Activated T-cell treated with anti-CD3 and anti-CD28 coated beads, Interleukin-2, amount 50 U/mL, for 1 hour (primary cell): ENCODE measurements at places on chromosomes 5 and 9.

GRCh38 chr9:19965336-19965735 is 176.5 kb upstream of the SLC24A2 start:
- no peak for DNase-seq

DNA sequence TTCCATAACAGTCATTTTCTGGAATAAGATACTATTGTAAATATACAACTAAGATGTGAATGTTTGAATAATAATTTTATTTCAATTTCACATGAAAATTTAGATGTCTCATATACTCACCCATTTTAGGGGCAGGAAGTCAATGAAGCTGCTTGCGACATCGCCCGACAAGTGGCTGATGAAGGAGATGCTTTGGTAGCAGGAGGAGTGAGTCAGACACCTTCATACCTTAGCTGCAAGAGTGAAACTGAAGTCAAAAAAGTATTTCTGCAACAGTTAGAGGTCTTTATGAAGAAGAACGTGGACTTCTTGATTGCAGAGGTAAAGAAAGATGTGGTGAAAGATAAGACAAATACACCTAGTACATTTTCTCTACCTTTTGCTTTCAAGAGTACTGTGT is 8.6 kb downstream of the BHMT start:
- DNase-seq = no peak

DNA sequence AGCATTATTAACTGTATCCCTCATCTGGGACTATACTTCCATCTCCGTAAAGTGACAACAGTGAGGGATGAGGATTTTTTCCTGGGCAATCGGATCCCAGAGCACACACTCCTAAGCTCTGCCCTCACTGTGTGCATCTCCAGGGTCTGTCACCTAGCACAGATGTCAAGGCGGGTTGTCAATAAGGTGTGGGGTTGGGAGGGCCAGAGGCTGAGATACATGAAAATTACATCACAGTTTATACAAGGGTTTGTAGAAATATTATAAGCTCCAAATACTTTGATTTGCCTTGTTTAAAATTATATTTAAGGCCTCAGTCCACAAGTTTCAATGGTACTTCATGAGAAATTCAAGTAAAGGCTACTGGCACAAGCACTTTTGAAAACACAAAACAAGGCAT is 4.5 kb downstream of the ADAMTS12 start:
- DNase-seq = no peak

DNA sequence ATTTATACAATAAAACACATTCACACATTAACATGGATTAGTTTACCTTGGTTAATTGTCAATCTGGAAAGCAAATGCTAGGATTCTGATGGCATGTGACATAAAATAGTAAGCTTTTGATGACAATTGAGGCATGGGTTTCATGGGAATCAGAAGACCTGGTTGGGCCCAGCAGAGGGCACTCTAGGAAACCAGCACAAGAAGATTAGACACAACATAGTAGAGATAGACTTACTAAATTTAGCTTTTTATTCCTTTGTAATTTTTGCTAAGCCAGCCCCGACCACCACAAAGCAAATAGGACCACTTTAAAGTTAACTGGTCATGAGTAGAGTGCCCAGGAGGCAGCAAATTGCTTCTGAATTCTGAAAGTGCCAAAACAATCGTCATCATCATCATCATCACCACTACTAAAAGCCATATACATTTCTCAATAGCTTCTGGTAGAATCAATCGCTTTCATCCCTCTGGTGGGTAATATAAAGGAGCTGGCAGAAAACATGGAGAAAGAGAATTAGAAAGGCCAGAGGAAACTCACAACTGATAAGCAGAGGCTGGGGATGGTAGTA is 163.2 kb downstream of the ARRDC3 start:
- DNase-seq = peak; percentile 22

- DNase-seq = no peak
These were observed 7.9 kb upstream of the NINJ1 start for GRCh38 chr9:93141771-93142483.

DNA sequence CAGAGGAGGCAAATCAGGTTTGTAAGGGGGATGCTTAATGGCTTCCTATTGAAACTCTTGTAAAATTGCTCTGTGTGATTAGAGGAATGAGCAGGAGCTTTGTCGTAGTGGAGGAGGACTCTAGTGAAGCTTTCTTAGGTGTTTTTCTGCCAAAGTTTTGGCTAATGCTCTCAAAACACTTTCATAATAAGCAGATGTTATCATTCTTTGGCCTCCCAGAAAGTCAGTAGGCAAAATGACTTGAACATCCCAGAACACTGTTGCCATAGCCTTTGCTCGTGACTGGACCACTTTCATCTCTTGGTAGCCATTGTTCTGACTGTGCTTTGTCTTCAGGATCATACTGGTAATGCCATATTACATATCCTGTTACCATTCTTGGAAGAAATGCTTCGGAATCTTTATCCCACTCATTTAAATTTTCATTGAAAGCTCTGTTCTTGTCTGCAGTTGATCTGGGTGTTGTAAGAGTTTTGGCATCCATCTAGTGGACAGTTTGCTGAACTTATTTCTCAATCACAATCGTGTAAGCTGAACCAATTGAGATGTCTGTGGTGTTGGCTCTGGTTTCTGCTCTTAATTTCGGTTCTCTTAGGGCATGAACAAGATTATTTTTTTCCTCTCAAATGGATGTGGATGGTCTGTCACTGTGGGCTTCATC is 187.6 kb downstream of the COMMD10 start:
- no peak for DNase-seq

DNA sequence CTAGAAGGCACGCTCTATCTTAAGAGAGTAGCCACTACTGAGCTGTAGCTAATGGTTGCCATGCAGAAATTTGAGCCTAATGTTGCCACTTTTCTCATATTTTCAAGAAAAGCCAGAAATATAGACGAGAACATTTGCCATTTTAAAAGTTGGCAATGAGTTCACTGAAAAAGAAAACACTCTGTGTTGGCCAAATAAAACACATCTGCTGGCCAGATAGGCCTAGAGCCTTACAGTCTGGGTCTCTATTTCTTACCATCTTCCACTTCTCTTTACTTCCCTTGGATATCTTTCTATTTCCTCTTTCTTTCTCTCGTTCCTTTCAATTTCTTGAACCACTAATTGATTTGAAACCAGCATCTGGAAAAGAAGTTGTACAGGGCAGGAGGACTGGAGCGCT is 36.6 kb upstream of the VCAN start:
- no peak for DNase-seq

DNA sequence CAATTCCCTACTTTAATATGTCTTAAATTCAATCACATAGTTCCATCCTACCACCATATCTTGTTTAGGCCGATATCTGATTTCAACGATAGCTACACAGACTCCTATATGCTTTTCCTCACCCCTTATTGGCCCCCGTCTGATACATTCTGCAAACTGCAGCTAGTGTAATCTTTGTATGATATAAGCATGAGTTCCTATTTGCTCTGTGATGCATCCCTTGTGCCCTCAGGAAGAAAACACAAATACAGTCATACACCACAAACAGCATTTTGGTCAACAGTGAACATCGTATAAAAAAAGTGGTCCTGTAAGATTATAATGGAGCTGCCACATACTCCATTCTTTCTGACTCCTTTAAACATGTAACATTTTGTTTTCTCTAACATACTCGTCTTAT is 837.8 kb upstream of the CDH6 start:
- DNase-seq = no peak

GRCh38 chr9:88776717-88777497 is 214.4 kb upstream of the S1PR3 start:
- DNase-seq = no peak

DNA sequence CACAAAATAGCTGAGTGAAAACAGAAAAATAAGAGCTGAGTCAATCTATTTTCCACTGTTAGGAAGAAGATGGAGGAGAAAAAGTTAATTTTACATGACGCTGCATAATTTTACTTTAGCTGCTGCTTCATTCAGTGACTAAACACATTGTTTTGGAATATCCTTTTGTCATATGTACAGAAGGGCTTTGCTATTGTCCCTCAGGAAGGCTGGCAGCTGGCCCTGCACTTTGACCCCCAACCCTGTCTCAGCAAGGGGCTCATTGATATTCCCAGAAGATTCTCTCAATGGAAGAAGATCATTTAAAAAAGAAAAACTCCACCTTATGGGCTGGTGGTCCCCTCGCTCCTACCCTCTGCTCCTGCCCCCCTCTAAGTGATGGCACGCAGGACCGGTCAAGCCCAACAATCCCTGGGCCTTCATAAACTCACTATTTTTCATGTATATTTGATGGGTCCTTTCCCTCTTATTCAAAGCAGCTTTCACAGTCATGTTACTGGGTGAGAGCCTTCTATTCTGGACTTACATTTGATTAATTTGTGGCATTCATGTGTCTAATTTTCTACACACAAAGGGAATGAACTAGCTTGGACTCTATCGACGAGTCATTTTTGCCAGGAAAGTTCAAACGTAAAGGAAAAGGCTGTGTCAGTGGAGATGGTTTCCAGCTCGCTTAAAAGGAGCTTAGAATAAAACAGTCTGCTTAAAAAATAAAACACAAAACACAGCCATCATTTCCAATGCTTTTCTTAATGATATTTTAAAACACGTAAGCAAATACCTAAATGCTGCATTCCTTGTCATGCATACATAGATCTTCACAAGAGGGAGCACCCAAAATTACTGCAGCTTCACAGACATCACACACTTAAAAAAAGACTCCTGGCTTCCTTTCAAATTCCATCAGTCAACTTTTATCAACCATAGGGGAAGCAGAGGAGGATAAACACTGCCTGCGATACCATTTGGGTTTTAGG is 104.7 kb downstream of the EFNA5 start:
- no peak for DNase-seq

- DNase-seq = no peak
These were observed 51.3 kb downstream of the LMX1B start for GRCh38 chr9:126664900-126665643.

DNA sequence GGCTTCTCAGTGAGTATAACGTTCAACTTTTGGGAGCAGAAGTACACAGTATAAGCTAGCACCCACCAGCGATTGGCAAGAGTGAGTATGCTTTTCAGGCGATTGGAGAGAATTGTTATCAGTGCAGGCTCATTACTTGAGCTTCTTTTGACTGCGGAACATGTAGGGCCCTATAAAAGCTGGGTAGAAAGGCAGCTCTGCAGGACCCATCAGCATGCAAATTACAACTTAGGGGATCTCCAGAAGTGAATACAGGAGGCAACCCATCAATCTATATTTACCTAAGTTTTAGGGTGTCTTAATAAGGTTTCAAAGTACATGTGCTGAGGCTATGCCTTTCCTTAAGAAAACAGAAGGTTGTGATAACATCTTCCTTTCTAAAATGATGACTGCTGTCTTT is 225.0 kb downstream of the MLLT3 start:
- no peak for DNase-seq

- no peak for DNase-seq
These were observed 9.5 kb downstream of the DENND4C start for GRCh38 chr9:19239955-19240354.

GRCh38 chr5:31078956-31079355 is 114.5 kb upstream of the CDH6 start:
- DNase-seq = no peak

DNA sequence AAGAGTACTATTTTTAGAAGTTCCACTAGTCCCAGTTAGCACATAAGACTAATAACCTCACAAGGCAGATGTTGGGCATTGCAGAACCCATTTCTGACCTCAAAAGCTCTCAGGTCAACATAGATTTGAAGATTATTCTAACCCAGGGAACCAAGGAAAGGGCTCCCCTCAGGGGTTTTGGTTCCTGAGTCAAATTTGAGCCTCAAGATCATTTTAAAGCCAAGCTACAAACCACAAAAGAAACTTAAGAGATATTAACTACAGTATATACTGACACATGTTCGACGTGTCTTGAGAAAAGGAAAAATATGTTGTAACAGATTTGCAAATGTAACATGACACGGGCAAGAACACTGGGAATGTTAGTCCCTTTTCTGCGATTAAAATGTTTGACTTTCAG is 88.6 kb downstream of the GNAQ start:
- no peak for DNase-seq

DNA sequence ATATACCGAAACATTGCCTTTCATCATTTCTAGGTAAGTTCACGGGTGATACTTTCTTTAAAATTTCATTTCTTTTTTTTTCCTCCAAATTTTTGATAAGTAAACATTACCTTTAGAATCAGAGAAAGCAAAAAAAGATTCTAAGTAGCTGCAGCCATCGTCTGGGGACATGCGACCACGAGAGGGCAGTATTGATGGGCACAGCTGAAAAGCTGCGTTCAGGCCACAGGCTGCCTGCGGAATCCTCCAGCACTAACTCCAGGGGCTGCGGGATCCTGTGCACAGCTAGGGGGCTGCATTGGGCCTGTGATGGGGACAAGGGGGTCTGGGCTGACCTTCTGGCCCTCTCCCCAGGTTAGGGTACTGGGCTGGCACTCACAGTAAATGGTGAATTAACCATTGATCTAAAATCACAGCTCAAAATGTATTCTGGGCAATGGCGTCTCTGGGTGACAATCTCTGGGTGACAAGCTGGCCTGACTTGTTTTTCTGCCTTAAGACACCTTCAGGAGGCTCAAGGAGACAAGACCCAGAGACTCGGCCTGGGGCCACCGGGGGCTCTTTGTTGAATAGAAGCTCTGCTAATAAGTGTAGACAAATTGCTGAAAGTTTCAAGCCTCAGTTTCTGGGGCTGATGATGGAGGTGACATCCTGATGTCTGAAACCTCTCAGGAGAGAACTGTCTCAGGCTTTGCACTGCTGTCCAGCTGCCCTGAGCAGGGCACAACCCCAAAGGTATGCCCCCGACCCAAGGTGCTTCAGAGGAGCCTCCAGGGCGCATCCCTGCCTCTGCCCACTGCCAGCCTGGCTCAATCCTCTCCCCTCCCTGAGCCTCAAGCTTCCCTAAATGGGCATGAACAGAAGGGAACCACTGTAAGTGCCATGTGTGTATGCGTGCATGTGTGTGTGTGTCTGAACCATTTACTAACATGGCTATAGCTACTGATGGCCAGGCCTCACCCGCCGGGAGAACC is 44.3 kb upstream of the SARDH start:
- DNase-seq = peak; percentile 64

- no peak for DNase-seq
These were observed 32.9 kb downstream of the FCHO2 start for GRCh38 chr5:72988769-72989168.

GRCh38 chr5:151234476-151235238 is 10.8 kb upstream of the CCDC69 start:
- peak; percentile 39 for DNase-seq

GRCh38 chr5:71454913-71455312 is 538 bp upstream of the BDP1 start:
- DNase-seq = no peak

- no peak for DNase-seq
These were observed 74.2 kb upstream of the TNFSF8 start for GRCh38 chr9:115004545-115004944.
